ENCODE measurements at places on chromosomes 7 and 10.

DNA sequence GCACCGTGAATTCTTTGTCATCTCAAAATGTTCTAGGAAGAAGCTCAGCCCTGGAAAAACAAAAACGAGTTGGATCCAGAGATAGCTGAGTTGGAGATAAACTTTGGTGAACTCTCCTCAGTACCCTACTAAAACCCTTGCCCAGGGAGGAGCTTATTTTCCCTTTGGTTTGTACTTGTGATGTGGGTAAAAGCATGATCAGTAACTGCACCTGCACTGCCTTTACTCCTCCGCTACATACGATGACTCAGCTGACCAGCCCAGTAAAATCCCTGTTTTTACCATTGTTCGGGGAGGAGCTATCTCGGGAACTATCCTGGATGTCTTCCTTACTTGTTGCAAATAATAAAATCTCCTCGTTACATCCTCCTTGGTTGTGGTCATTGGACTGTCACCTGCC lies 359.3 kb downstream of the SH2D4B start:
- DNase-seq = no peak

GRCh38 chr7:129438839-129439651 lies 4.8 kb downstream of the STRIP2 start:
- peak; percentile 23 for DNase-seq

DNA sequence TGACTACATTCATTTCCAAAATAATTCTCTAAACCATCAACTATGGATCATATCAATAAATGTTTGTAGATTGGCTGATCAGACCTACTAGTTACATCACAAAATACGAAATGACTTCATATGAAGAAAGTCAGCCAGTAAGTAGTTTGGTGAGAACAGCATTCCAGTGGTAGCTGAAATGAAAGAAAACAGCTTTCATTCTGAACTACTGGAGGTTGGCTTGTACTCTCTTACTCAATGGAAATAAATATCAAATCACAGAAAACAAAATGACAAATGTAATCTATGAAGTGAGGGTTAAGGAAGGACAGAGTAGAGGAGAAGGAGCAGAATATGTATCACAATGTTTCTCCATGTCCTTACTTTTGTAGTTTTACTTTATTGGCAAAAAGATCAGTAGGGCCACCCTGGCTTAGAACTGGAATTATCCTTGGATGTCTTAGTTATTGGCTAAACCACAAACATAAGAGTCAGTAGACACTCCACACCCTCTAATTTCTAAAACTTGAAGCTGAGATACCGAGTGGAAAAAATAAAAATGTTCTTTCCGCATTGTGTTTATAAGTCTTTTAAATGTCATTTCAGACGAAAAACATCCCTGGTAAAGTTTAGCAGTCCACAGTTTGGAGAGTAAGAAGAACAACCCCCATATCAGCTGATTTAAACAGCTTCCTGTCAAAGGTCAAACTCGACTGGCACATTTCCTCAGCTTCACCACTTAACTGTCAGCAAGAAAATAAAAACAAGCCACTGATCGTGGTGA lies 74.0 kb upstream of the DGKI start:
- DNase-seq = no peak

- no peak for DNase-seq
These were observed 48.6 kb downstream of the ICA1 start for GRCh38 chr7:8213381-8213780.

DNA sequence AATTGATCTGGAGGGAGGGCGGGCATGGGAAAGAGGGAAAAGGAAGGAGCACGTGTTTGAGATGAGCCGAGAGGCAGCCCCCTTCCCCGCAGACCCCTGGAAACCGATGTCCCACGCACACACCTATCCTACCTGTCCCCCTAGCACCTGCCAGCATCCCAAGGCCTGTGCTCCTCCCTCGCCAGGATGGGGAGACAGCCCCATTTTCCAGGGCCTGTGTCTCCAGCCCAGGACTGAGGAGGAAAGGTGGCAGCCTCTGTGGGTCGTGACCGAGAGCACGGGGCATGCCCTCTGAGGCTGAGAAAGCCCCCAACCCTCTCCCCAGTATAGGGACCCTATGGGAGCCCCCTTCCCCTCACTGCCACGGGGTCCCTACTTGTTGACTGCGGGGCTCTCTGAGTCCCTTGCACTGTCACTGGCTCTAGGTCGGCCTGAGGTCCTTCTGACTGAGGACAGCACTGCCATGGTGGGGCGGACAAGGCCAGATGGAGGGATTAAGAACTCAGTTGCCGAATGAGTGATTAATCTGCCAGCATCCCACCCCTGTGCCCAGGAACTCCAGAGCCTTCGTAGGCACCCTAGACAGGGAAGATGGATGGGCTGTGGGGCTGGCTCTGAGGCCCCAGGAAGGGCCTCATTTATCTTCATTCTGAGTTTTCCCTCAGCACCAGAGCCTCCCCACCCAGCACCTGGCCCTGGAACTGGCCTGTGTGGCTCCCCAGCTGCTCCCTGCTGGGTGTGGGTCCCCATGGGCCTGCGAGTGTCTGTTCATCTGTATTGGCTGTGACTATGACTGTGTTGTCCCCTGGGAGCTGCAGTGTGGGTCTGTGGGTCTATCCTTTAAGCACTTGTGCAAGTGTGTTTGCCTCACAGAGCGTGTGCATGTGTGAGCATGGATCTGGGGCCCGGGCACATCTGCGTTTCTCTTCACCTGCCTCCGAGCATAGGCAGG lies 26.0 kb downstream of the CRHR2 start:
- no peak for DNase-seq

DNA sequence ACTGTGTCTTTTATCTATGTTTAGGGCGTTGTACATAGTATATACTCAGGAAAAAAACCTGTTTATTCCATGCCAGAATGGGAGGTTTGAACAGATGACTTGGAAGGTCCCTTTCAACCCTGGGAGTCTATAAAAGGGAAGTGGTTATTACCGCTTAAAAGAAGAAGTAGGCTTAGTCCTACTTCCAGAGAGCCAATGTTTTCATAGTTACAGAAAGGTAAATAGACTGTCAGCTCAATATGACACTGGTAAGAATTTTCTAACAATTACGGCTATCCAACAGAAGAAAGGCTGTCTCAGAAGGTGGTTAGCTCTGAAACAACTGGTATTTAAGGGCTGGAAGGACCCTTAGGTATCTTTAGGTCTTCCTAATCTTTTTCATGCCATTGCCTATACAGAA lies 1.1 kb upstream of the TFAM start:
- no peak for DNase-seq

DNA sequence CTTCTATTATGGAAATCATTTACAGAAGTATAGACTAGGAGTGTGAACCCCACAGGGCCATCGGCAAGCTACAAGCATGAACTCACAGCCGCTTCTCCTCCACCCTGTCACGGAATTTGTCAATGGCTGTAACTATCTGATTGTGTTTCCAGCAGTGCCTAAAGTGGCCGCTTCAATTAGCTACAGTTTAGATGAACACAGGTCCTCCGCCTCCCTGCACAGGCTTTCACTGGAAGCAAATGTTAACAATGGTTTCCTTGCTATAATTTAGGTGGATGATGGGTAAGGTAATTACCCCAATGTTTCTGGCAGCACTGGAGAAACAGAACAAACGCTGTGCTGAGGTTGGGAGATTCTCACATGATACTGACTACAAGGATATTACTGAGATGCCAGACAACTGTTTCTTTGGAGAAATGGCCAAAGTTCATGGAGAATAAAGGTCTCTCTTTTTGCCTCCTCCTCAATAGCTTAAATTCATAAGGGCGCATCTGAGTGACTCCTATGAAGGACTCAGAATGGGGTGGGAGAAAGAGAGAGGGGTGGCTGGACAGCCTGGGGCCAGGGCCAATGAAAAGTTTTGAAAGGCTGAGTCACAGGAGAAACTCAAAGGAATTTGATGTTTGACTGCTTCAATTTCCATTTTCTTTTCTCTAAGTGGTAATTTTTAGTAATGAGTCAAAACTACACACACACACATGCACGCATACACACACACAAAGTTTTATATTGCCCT lies 78.9 kb downstream of the SVIL start:
- DNase-seq = no peak

GRCh38 chr7:43838201-43838658 lies 31.1 kb downstream of the MRPS24 start:
- DNase-seq = no peak

GRCh38 chr7:99788554-99788953 lies 4.6 kb upstream of the CYP3A4 start:
- no peak for DNase-seq

- DNase-seq = no peak
These were observed 77.2 kb upstream of the CALCR start for GRCh38 chr7:93651603-93652159.

Data from activated CD4-positive, alpha-beta T cell treated with anti-CD3 and anti-CD28 coated beads for 4 hours (primary cell).